Mesendoderm (in vitro differentiated cells): ENCODE measurements at places on chromosomes 13 and 19.

GRCh38 chr19:44777715-44778347, at the start of gene CBLC:
TSS of gene CBLC (plus strand) at chr19:44777890. CDS start at chr19:44777932, 42 bp downstream.
- peak; percentile 96 for DNase-seq

- DNase-seq, result peak; percentile 48
These were observed 223.9 kb downstream of the LHFPL6 start for GRCh38 chr13:39379118-39379517.

- DNase-seq, result no peak
These were observed 115.2 kb upstream of the VSTM2B start for GRCh38 chr19:29410601-29411000.

GRCh38 chr13:66159511-66159910, 1070.6 kb downstream of the PCDH9 start:
- no peak for DNase-seq

GRCh38 chr19:50933640-50934039, 19.2 kb downstream of the KLK5 start:
- no peak for DNase-seq

DNA sequence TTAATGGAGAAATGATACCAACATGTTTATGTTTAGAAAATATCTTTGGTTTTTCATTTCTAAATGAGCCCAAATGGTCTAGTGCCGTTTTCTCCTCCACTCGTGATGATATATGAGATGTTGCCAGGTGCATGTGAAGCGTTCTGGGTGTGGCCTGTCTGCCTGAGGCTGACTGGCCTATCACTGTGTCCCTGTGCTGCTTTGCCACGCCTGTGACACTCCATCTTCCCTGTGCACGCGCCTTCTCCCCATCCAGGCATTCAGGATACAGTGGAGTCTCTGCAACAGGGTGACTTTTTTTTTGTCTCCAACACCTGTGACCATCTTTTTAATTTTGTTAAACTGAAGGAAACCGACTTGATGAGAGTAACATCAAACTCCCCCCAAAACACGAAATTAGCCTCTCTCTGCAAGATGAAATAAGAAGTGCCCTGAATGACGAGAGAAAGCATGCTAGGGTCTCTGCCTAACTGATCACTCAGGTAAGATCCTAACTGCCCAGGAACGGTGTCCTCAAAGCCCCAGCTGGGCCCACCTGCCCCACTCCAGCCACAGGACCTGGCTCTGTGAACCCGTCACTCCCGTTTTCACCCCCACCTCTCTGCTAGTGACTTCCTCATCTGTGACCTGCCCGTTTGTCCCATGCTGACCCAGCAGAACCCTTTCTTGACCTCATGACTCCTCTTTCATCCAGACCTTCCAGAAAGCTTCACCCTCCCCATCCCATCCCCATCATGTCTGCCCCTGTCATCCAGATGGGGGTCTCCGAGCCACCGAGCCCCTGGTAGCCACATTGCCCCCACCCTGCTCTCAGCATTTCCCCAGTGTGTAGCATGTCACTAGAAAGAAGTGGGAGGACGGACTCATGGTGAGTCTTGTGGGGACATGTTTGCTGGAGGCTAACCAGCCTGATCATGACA, 33.2 kb upstream of the TFDP1 start:
- no peak for DNase-seq

- peak; percentile 67 for DNase-seq
These were observed 42.0 kb upstream of the SLC15A1 start for GRCh38 chr13:98794498-98794897.

DNA sequence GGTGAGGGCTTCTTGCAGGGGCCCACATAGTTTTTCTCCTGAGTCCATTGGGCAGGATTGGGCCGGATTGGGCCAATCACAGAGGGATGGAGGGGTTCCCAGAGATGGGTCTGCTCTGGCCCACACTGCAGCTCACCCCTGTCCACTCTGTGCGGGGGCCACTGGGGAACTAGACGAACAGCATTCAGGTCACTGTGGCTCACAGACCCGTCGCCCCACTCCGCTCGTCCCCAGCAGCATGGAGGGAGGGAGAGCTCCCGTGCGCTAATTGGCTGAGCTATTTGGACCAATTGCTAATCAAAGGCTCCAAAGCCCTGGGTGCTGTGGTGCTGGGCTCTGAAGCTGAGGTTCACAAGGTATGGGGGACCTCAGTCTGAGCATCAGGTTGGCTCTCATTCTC, 11.3 kb downstream of the NACC1 start:
- no peak for DNase-seq

DNA sequence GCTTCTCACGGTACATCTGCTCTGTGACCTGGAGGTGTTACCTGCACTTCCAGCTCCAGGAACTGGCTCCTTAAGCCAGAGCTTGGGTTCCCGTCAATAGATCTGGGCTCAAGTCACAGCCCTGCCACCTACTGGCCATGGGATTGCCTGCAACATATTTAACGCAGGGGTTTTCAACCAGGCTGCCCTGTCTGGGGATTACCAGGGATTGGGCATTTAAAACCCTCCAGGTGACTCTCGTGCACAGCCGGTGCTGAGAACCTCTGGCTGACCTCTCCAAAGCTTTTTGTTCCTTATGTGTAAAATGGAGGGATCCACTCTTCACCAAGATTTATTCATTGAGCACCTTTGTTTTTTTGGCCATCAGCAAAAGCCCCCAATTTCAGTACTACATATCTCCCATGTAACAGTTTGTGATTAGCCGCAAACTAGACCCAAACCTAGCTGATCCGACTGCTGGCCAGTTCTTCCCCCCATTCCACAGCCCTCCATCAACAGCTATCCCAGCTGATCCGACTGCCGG, 76.6 kb upstream of the STK24 start:
- DNase-seq, result peak; percentile 95

DNA sequence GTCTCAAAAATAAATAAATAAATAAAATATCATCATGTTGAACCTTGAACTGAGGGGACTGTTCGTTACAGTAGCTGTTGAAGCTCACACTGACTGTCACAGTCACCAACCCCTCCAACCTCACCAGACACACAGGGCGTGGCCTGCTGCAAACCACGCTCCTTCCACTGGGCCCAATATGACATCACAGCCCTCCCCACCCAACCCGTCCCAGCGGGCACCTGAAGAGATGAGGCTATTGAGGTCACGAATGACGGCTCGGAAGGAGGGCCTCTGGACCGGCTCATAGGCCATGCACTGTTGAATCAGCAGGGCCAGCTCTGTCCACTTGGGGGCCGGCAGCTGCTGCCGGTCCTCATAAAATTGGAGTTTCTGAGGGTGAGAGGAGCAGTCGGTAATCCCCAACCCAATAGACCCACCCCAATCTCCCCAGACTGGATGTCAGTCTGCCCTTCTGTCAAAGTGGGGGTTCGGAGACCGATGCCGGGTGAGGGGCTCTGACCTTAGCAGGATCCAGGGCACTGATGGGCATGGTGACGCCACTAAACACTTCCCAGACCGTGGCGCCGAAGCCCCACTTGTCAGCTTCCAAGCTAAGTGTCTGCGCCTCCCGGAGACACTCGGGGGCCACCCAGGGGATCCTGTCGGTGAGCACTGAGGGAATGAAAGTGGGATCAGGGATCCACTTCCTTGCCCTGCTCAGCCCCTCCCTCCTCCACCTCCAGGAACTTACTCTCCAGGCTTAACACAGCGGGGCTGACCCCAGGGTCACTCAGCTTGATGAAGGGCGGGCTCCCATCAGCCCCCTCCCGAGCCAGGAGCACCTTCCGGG, 13.2 kb downstream of the JAK3 start:
- peak; percentile 54 for DNase-seq

DNA sequence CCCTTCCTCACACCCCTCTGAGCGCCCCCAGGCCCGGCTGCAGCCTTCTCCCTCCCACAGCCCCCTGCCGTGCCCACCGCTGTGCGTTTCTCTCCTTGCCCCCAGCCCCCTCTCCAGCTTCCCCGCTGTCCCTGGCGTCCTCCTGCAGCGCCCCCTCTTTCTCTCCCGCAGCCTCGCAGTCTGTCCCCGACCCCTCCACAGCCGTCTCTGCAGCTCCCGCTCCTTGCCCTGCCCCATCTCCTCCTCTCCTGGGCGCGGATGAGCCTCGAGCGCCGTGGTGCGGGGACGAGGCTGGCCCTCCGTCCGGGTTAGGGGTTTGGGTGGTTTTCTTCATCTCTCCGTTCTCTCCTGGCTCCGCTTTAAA, 1.1 kb downstream of the KMT5C start:
- DNase-seq, result no peak

DNA sequence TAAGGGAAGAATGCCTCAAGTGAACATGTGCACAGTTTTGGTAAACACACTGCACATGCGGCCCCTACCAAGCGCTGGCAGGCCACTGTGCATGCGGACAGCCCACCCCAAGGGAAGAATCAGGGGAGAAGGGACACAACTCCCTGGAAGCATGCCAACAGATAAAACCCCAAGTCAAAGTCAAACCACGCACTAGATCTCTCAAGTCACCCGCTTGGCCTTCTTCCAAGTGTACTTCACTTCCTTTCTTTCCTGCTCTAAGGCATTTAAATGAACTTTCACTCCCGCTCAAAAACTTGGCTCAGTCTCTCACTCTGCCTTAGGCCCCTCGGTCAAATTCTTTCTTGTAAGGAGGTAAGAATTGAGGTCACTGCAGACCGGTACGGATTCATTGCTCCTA, 4.6 kb upstream of the RFXAP start:
- DNase-seq, result no peak

DNA sequence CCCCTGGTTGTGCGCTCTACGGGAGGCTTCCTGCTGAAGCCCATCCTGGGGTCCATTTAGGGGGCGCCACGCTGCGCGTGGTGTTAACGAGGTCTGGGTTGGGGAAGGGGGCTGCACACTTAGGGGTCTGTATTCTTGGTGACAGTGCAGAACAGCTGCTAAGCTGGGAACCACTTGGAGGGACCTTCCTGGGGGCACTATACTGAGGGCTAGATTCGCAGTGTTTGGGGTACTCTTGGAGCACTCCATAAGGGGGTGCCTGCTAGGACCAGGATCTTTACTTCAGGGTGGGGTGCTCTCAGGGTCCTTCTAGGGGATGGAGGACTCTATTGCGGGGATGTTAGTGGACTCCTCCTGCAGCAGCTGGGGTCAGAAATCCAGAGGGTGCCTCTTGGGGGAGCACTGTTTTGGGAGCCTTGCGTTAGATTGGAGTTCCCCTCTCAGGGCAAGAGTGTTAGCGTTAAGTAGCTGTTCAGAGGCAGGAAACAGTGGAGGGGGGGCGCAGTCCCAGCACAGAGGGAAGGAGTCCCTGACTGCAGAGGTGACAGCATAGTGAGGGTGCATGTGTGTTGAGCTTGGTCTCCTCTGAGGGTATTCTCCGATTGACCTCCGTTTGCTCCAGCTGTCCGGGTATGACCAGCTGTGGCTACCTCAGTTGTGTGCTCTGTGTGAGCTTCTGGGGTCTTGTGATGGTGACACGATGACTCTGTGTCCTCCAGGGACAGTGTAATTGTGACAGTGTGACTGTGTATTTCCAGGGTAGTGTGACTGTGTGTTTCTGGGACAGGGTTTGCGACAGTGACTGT, 1.1 kb downstream of the PDE4A start:
- DNase-seq, result no peak

GRCh38 chr19:38162632-38163031, 61.4 kb downstream of the DPF1 start:
- DNase-seq, result peak; percentile 15

DNA sequence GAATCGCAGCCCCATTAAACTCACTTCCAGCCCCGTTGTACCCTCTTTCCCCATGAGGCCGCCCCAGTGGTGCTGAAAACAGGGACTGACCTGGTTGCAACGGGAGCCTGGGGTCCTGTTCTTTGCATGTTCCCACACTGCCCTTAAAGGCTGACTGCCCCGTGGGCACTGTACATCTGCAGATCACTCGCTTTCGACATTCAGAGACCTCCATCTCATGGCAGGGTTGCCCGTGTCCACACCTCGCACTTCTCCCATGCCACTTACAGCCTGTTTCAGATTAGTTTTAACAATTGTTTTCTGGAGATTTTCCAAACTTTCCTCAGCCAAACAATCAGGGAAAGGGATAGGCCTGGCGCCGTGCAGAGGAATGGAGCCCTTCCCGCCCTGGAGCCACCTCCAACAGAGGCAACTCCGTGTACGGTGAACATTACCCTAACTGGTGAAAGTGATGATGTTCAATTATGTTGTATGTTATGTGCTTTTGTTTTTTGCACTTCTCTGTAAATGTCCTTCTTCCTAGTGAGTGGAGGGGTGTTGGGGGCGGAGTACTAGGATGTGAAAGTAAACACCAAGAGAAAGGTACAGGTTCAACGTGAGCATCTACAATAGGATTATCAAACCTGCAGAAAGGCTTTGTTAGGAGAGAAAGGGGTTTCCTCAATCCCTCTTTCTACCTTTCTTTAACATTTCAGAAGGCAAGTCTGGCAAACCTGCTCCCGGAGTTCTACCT, 262.8 kb downstream of the FOXO1 start:
- no peak for DNase-seq

GRCh38 chr19:9531933-9532332, 6.5 kb downstream of the ZNF426 start:
- DNase-seq, result no peak
